ENCODE measurements at places on chromosomes 7 and 10.

DNA sequence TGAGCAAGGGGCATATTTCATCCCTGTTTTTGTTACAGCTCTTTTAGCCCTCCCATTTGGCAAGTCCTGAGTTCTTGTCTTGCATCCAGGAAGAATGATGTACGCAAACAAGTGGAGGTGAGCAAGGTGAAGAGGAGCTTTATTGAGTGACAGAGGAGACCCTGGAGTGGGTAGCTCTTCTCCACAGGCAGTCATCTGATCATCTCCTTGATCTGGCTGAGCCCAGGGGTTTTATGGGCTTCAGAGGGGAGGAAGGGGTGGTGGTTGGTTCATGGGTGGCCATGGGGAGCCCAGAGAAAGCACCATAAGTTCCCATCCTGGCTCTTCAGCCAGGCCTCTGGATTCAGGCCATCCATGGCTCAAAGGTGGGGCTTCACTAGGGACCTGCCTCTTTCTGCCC, 21.9 kb downstream of the STEAP1 start:
- H3K27me3 ChIP-seq: no peaks in the 10 kb centered on the region
- DNase-seq: no peak
- no peak overlapping the region for H3K4me3 ChIP-seq
- no peaks in the 10 kb centered on the region for H3K36me3 ChIP-seq
- no peak overlapping the region for H3K27ac ChIP-seq

- peaks cover 4% of the 10 kb centered on the region for H3K27me3 ChIP-seq
These were observed 476.5 kb downstream of the SUGCT start for GRCh38 chr7:40611095-40611871.

DNA sequence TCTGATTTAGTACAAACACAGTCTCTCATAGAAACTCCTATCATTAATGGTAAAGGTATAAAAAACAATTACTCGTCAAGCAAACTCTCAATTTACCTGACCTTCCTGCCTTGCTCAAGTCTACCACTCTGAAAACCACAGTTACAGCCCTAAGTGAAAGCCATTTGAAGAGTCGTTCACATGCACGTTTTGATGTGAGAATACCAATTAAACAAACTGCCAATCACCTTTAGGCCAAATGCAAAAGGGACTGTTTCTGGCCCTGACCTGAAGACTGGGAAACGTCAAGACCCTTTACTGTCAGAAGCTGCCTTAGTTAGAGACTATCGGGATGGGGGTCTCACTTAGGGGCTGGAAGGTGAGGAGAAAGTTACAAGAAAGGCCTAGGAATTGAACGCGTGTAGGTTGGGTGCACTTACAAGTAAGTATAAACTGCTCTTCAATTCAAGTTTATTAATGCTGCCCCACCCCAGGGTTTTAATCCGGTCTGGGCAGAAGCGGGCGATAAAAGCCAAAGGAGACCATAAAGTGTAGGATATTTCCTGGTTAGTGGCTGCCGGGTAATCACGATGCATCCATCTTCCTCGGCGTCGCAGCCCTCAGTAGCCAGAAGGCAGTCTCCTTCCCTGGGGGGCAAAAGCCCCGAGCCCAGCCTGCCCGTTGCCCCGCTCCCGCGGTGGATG, 935 bp downstream of the TM9SF3 start:
- H3K27ac ChIP-seq: peak overlapping the region; percentile 65
- peak; percentile 1 for DNase-seq
- no peaks in the 10 kb centered on the region for H3K36me3 ChIP-seq

DNA sequence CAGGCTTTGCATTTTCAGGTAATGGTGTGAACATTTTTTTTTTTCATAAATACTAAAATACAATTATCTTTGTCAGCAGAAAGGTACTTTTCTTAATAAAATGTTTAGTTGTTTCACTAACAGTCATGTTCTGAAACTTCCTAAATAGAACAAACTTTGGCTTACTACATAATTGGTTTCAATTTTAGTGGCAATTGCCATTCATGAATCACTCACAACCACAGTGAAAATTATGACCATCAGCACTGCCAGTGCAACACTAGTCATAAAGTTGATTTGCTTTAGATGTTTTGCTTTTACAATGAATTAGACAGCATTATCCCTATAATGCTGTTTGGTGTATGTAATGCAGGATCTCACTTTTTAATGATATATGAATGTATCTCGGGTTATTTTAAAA, 297.6 kb upstream of the PLXDC2 start:
- no peak overlapping the region for H3K4me3 ChIP-seq
- no peak for DNase-seq
- H3K36me3 ChIP-seq: no peaks in the 10 kb centered on the region
- no peak overlapping the region for H3K27ac ChIP-seq
- H3K4me1 ChIP-seq: no peaks in the 10 kb centered on the region
- no peaks in the 10 kb centered on the region for H3K27me3 ChIP-seq

GRCh38 chr7:159032322-159032721, 112.3 kb downstream of the VIPR2 start:
- H3K4me3 ChIP-seq: no peak overlapping the region
- no peak for DNase-seq
- H3K36me3 ChIP-seq: peaks cover 25% of the 10 kb centered on the region
- no peak overlapping the region for H3K27ac ChIP-seq

- no peaks in the 10 kb centered on the region for H3K27me3 ChIP-seq
- no peak overlapping the region for H3K27ac ChIP-seq
- H3K4me1 ChIP-seq: no peaks in the 10 kb centered on the region
- no peak for DNase-seq
- H3K4me3 ChIP-seq: no peak overlapping the region
These were observed 219.3 kb upstream of the GLI3 start for GRCh38 chr7:42456267-42456666.

- no peak for DNase-seq
- peaks cover 24% of the 10 kb centered on the region for H3K36me3 ChIP-seq
- no peak overlapping the region for H3K4me3 ChIP-seq
These were observed 21.3 kb downstream of the MDH2 start for GRCh38 chr7:76069238-76069638.

GRCh38 chr10:93568105-93568390, 1.6 kb downstream of the FFAR4 start:
- H3K27me3 ChIP-seq: no peaks in the 10 kb centered on the region
- no peaks in the 10 kb centered on the region for H3K4me1 ChIP-seq
- no peak overlapping the region for H3K27ac ChIP-seq

GRCh38 chr7:127187740-127188139, 65.0 kb downstream of the GRM8 start:
- H3K4me3 ChIP-seq: no peak overlapping the region
- no peaks in the 10 kb centered on the region for H3K4me1 ChIP-seq
- no peak for DNase-seq
- H3K27me3 ChIP-seq: no peaks in the 10 kb centered on the region
- no peak overlapping the region for H3K27ac ChIP-seq

- no peaks in the 10 kb centered on the region for H3K27me3 ChIP-seq
- H3K27ac ChIP-seq: no peak overlapping the region
- no peak for DNase-seq
These were observed 86.2 kb upstream of the CACUL1 start for GRCh38 chr10:118840776-118841468.

All from SJCRH30 (cell line).